Omental fat pad (tissue), 4 donors: ENCODE measurements at places on chromosomes 1 and 21.

DNA sequence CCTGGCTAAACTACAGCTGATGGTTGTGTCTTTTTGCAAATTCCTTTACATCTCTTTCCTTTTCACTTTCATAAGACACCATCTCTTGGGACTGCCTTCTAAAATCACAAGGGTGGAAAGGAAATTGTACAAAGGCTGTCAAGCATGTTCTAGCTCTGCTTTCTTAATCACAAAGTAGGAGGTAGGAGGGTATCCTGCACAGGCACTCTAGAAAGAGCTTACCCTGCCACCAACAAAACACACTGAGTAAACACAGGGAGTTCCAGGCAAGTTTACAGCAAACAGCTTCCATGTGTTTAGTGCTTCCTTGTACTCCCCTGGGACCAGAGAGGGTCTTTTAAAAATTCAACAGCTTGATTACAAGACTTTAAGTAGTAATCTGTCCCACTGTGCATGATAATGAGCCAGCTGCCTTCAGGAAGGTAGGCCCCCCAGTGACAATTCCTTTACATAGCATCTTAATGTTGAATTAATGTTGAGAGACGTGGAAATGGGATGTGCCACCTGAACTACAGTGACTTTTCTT lies 2.4 kb downstream of the PLPP3 start:
- no peak for DNase-seq

DNA sequence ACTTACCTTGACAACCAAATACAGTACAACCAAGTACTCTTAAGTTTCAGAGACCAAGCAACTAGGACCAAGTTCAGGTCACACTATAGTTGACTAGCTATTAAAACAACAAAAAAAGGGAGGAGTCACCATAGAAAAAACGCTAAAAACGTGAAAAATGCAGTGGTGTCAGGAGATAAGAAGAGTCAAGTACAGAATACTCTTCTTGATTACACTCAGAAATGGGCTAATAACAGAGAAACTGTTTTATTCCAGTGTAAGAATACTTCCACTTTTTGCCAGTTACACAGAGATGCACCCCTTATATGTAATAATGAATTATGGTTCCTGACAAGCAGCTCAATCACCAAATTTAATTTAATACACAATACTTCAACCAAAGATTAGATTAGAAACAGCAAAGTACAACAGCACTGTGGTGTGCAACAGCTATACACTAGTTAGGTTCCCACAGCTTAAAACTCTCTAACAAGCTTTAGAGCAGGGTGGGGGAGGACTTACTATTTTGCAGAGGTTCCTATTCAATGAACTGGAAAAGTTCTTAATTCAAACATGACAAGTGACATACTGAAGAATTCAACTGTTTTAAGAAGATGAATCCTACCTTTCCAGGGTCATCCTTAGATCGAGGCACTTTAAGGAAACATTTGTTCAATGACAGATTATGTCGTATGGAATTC lies 70.4 kb downstream of the FOXJ3 start:
- DNase-seq, result no peak

- DNase-seq, result no peak
Observed at GRCh38 chr21:39843916-39844315, 23.3 kb upstream of the PCP4 start.

DNA sequence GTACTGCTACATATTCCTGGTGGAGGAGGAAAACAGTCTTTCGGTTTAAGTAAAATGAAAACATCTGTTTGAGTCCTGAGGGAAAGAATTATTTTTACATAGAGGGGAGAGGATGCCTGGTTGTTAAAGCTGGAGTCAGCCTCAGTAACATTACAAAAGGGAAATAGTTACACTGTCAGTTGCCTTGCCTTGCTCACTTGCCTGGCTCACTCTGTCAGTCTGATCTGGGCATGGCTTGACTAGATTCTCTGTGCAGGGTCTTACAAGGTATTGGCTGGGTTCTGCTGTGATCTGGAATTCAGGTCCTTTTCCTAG lies 8.4 kb upstream of the UBE2U start:
- DNase-seq, result no peak

- DNase-seq, result no peak
Observed at GRCh38 chr1:28449904-28450303, 55.9 kb upstream of the RCC1 start.

DNA sequence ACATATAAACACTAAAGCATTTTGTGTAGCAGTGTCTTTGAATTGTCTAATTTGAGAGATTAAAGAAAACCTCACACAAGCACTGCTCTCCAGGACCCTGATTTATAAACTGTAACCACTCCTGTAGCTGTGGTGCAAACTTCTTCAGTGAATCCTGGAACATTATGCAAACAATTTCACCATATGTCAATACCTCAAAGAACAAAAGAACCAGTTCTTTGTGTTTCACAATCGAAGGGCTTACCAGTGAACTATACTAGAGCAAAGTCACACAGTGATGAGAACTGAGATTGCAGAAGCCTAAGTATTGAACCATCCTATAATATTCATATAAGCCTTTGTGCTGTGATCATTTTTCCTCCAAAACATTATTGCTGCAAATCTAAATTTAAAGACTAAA lies 21.5 kb downstream of the DPH5 start:
- DNase-seq, result no peak

GRCh38 chr1:151372058-151372934 lies at the start of gene SELENBP1:
Gene SELENBP1 (minus strand): TSS chr1:151372705. CDS start chr1:151372641, 64 bp downstream.
- DNase-seq, result peak; percentile 44

- DNase-seq, result no peak
Observed at GRCh38 chr1:89545264-89546038, 20.8 kb downstream of the LRRC8B start.

DNA sequence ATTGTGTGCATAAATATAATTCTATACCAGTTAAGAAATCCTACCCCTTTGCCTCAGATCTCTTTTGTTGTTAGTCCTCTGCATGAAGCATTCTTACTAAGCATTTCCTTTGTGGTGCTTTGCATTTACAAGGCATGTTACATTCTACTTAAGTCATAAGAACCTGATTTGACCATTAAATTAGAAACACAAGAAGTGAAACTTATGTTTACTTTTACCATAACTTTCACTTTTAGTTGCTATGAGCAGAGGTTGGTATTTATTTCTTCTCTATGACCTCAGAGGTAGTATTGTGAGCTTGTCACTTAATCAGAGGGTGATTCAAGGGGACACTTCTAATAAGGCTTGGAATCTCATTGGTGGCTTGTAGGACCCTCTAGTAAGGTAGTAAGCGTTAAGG lies 9.0 kb downstream of the FAM20B start:
- no peak for DNase-seq

- DNase-seq, result no peak
Observed at GRCh38 chr1:240854367-240854766, 242.4 kb upstream of the GREM2 start.

- DNase-seq, result no peak
Observed at GRCh38 chr1:104018922-104019674, 269.4 kb downstream of the AMY1C start.

DNA sequence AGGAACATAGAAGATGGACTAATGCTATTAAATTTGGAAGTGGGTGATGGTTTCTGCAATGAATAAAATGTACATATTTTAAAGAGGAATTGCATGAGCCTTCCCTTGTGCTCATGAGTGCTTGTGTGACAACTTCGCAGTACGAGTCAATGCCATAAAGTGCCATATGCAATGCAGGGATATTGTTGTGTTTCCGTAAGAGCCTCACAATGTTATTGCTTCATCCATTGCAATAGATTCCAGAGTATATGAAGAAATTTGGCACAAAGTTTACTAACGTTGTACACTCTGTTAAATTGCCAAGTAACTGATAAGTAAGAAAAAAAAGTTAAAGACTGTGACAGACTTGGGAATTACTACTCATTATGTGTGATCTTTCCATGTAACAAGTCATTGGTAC lies 22.3 kb downstream of the BTG3 start:
- no peak for DNase-seq

DNA sequence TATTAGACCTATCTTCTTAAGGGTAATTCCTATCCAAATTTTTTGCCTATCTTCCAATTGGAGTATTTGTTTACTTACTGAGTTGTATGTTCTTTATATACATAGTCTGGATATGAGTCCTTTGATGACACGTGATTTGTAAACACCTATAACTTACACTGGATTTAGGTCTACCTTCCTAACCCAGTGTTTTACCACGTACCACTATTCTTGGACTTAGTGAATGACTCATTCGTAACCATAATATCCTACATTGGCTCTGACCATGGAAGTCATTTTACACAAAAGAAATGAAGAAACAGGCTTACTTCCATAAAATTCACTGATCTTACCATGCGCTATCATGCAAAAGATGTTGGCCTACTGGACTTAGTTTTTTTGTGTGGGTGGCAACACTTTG lies 23.9 kb upstream of the ZZZ3 start:
- DNase-seq, result no peak

- DNase-seq, result no peak
Observed at GRCh38 chr1:170929412-170929834, 5.9 kb upstream of the MROH9 start.

DNA sequence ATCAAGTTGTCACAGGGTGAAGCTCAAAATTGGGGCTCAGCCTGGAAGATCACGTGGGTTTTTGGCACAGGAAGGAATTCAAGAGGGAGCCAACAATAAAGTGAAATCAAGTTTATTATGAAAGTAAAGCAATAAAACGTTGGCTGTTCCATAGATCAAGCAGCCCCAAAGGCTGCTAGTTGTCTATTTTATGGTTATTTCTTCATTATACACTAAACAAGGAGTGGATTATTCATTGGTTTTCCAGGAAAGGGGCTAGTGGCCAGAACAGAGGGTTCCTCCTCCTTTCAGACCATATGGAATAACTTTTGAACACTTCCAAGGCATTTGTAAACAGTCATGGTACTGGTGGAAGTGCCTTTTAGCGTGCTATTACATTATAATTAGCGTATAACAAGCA lies 723.5 kb upstream of the ADAMTS5 start:
- no peak for DNase-seq

DNA sequence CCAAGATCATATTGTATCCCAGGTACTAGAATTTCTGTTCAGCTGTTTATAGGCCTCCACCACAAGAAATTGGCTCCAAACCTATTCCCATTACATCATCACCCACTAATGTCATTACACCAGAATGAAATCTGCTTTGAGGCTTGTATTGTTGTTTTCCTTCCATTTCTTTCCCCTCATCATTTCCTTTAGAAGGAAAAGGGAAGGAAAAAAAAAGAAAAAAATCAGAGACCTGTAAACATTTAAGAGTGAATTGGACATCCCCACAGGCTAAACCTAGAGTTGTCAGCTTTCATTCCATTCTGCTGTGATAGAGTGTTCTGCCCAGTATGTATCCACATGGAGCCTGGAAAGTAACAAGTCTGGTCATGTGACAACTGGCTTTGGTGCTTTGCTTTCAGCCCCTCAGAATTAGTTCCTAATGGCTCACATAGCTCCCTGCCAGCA lies 44.6 kb downstream of the NFYC start:
- no peak for DNase-seq

- no peak for DNase-seq
Observed at GRCh38 chr1:58855274-58856165, 71.7 kb upstream of the JUN start.

DNA sequence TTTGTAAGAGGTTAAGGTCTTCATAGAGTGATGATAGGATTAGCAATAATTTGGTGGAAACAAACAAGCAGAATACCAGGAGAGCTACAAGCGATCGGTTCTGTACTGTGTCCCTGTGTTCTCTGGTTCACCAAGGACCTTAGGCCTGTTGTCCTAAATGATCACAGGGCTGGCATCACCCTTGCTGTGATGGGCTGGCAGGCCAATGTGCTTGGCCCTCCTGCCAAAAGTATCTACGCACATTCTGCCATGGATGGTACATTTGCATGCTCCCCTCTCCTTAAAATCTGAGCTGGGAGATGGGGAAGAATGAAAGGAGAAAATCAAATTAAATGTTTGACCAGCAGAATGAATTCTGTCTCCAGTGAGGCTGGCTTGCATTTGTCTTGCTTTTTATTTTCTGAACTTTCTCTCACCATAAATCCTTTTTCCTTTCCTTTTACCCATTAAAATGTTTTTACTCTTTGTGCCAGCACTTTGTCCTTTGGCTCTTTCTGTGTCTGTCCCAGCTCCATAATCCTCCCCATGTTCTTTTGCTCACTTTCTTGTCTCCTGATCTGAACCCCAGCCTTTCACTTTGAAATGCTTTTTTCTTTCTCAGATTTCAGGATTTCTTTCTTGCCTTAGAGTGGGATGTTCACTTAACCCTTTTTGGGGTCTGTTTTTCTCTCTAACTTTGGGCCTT lies 51.7 kb downstream of the PBX1 start:
- no peak for DNase-seq

DNA sequence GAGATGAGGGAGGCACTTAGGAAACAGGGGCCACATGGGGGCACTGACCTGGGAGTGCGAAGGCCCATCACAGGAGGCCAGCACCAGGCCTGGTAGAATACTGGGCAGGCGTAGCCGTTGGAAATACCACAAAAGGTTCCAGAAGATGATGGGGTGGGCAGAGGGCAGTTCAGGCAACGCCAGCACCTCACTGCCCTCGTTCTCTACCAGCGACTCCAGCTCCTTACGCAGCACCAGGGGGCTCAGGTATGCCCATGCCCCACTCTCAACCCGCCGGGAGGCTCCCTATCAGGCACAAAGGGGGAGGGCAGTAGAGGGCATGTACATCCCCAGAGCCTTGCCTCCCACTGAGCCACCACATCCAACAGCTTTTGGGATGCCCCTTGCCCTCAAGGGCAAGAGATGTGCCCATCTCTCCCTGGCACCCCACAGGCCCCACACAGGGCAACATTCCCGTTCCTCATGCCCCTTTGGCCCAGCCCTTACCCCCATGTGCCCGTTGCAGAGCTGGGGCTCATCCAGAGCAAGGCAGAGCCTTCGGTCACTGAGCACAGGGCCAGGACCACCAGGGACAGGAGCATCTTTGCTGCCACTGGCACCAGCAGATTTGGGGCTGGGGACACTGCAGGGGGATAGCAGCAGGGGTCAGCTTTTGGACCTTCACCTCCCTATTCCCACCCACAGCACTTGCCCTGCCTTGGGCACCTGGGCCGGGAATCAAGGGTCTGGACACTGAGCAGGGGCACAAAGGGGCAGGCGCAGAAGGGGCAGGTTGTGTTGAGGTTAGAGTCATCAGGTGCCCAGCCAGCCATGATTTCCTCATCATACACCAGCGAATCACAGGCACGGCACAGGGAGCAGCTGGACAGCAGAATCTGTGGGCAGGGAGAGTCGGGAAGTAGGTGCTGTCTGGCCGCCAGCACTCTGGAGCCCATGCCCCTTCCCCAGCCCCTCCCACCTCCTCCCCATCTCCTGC lies 9.7 kb upstream of the GATAD2B start:
- no peak for DNase-seq

GRCh38 chr1:70503358-70503757 lies 92.3 kb downstream of the CTH start:
- no peak for DNase-seq

DNA sequence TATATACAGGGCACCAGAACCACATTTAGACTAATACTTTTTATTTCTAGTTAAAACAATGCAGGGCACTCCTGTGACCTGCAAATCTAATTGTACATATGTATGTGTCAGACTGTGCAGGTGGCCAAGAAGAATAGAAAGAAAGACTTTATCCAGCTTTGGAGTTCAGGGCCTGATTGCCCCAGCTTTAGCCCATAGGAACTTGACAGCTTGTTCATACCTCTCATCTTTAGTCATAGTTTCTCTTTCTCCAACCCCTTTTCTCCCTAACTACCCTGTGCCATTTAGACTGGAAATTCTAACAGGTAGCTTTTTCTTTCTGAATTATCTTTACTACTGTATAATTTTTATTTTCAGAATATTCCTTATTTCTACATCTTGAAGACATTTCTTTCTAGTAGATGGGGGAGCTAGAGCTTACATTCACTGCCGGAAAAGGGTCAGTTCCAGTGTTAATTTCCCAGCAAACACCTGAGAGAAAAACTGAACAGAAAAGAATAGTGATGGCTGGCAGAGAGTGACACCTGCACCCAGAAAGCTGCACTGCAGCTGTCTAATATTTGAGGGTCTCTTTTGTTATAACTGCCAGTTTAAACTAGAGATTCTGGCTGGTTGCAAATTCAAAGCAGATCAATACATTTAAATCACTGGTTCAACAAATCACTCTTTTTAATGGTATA lies 8.4 kb downstream of the YBX1 start:
- DNase-seq, result no peak
